Kidney (tissue), 22 donors: ENCODE measurements at places on chromosomes 3 and 15.

- no peak for DNase-seq
Measured at GRCh38 chr3:57423335-57423734, 120.8 kb downstream of the DNAH12 start.

DNA sequence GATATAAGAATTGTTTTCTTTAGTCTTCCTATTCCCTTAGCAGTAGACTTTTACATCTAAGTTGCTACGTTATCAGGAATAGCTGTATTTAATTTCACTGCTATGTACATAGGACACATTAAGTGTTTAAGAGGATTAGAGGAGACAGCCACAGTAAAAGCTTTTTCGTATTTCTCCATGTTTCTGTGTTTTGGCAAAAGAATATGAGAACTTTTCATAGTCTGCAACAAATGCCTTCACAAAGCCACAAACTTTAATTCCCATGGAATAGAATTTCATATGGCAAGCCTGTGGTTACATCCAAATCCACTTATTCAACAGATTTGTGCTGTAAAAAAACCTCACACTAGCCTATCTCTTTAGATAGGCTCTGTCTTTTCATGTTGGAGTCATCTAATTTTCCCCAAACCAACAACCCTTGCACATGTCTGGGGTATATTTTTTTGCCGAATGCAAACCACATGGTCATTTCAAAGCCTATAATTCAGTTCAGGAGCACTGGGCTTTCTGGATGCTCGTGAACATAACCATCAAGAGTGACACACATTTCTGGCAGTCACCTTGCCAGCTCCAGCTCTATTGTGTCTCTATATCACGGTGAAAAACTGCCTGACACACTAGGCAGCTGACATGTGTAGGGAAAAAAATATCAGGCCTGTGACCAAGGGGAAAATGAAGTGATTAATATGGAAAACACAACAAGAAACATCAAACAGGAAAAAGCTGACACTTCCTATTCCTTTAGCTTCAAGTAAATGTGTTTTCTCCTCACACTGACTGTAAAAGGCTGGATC is 19.2 kb downstream of the PLD1 start:
- DNase-seq = no peak

DNA sequence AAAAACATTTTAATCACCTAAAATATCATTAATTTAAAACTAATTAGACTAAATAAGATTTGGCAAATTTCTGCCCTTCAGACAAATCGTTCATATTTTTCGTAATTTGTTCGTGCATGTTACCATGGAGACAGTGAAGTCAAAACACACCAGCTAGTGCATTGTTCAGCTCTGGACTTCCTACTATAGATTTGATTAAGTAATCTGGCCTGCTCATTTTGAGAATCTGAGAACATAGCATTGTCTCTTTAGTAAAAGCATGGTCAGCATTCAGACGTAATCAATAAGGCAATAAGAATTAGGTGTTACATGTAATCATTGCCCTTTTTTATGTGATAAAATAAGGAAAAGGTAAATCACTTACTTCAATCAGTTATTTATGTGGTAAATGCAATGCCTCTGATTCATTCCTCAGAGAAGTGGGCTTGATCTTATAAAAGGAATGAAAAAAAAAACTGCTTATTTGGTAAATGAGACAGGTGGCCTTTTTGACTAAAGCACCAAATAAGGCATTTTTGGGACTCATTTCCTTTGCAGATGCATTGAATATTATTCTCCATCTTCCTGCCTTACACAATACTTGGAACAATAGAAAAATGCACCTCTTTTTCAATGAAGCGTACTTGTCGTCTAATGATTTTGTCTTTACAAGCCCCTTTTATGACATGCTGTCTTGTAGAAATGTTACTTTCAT is 84.5 kb upstream of the FNDC3B start:
- no peak for DNase-seq

GRCh38 chr3:145170121-145170520 is 990.9 kb downstream of the PLOD2 start:
- no peak for DNase-seq

DNA sequence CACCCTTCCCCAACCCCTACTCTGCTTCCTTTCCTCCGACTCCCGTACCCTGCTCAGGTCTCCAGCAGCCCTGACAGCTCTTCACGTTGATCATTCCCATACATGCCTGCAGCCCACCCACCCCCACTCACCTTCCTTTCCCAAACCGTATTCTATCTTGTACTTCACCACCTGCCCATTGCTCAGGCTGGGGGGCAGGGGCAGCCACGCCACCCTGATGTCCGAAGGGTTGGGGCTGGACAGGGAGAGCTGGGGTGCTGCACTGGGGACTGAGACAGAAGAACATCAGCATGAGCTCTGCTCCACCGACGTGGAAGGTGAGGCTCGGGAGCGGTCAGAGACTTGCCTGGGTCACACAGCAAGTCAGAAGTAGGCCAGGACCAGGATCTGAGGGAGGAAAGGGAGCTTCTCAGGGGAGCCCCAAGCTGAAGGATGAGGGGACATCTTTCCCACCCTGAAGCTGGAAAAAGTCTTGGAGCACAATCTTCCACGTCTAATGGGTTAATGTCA is 16.5 kb upstream of the IGDCC3 start:
- no peak for DNase-seq

DNA sequence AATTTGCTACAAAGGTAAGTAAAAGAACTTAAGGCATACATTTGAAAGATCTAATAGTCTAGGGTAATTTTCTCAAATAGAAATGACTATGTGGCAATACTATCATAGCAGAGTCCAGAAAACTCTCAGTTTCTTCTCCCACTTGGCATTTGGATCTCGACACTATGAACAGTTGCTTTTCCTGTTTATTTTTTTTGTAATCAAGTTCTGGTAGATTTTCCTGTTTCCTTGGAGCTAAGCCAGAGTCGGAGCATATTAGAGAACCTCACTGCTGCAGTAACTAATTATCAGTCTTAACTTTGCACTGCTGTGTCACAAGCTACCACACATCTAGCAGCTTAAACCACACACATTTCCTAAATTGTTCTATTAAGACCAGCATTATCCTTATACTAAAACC is 44.9 kb upstream of the ZNF385D start:
- no peak for DNase-seq

GRCh38 chr3:152193673-152194267 is 75.0 kb upstream of the MBNL1 start:
- no peak for DNase-seq

DNA sequence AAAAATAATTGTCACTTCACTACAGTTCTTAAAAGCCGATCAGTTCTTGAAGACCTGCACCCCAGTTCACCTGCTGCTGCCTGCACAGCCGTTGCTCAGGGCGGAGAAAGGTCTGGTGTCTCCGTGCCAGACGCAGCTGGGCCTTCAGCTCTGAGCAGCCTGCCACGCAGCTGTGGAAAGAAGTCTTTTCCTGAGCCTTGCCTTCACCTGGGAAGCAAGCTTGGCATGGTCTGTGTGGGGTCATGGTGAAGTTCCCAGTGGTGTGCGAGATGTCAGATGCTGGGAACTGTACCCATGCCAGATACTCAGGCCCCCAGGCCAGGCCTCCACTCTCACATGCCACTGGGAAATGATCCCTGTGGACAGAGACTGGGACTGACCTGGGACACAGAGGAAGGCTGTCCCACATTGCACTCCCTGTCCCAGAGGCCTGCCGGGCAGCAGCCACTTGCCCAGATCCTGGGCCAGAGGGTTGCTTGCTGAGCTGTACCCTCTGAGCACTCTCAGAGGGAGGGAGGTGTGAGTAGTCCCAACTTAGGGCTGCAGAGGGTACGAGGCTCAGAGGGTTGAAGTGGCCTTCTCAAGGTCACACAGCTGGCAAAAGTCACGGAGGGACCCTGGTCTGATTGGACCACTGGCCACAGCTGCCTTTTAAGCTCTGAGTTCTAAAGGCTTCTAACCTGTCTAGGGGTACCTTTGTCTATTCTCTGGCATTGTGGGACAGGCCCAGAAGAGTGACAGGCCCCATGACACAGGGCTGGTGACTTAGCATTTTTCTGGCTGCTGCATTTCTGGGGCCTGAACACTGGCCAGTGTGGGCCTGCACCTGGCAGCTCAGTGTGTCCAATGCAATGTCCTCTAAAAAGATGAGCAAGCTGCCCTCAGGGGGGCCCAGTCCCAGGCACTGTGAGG is 55.4 kb downstream of the KLF13 start:
- no peak for DNase-seq

GRCh38 chr3:7733933-7734332 is 767.7 kb upstream of the LMCD1 start:
- DNase-seq = no peak

DNA sequence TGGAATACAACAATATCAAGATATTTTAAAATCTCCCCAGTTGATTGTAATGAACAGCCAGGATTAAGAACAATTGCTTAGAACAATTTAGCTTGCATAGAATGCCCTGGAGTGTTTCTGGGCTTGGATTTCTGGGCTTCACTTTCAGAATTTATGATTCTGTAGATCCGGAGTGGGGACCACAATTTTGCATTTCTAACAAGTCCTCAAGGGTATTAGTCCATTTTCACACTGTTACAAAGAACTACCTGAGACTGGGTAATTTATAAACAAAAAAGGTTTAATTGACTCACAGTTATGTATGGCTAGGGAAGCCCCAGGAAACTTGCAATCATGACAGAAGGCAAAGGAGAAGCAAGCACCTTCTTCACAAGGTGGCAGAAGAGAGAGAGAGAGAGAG is 54.3 kb upstream of the MYRIP start:
- no peak for DNase-seq

- DNase-seq = no peak
Measured at GRCh38 chr3:28240441-28240840, 978 bp upstream of the CMC1 start.

GRCh38 chr3:62238431-62238830 is 134.9 kb downstream of the FEZF2 start:
- no peak for DNase-seq

DNA sequence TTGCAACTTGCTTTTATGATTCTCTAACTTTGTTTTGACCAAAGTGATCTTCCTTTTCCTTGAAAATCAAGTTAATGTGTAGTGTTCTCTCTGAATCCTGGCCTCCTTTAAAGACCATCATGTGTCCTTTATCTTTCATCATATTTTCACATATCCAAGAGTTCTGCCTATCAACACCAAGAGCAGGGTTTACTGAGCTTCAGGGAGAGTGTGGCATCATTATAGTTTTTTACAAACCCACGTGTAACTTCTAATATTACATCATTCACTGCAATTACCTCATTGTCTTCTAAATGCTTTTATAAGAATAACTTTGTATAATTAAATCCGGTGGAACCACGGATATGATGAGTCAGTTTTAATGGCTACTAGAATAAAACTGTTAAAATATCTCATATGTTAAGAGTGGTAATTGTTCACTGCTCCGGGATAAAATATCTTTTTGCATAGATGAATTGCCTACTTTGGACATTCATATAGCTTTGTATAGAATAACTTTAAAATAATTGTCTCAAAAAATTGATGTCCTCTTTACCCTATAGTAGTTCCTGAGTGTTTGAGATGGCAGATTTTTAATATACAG is 248.8 kb upstream of the GRM7 start:
- no peak for DNase-seq
